ENCODE measurements at places on chromosomes 4 and X.

- no peak for DNase-seq
Observed at GRCh38 chr4:84481077-84481859, 17.8 kb downstream of the NKX6-1 start.

- DNase-seq: no peak
Observed at GRCh38 chrX:22093550-22093949, 61.4 kb downstream of the PHEX start.

DNA sequence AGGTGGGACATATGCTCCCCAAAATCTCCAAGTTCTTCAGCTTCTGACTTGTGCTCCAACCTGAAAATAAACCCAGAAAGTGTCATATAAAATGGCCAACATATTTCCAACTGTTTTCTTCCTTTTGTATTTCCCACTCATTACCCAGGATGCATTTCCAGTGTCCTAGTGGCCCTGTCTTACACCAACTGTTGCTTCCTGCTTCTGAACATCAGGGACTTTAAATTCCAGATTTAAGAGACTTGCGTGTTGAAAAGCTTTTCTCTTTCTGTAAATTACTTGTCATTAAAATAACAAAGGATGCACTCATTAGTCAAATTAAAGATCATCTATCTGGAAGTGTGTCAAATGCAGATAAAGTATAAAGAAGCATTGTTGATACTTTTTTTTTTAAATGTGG is 19.9 kb downstream of the MID1 start:
- no peak for DNase-seq

DNA sequence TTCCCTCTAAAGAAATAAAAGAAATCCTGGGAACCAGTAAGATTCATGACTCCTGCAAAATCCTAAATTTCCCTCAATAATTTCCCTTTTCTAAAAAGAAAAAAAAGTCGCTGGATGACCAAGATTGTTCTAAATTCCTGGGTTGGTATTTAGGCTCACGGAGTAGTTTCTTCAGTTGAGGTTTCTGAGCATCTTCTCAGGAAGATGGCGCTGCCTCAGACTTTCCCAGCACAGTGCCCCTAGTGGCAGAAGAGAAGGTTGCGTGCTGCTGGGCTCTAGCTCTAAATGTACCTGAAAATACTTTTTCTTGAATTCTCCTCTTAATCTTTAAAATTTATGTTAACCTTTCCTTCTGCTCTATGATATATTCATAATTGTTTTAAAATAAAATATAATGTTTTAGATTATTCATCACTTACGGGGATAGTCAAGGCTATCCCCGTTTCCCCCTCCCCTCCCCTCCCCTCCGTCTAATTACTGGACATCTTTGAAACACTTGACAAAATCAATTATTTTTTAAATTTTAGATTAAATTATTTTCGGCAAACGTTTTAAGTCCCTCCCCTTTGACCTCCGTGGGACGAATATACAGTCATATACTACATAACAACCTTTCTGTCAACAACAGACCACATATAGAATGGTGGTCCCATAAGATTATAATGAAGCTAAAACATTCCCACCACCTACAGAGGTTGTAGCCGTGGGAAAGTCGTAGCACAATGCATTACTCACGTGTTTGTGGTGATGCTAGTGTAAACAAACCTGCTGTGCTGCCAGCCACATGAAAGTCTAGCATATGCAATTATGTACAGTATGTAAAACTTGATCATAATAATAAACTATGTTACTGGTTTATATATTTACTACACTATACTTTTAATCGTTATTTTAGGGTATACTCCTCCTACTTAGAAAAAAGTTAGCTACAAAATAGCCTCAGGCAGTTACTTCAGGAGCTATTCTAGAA is 41.0 kb upstream of the GATB start:
- DNase-seq: peak; percentile 18

GRCh38 chr4:120685756-120686278 is 236.7 kb downstream of the PRDM5 start:
- DNase-seq: no peak

DNA sequence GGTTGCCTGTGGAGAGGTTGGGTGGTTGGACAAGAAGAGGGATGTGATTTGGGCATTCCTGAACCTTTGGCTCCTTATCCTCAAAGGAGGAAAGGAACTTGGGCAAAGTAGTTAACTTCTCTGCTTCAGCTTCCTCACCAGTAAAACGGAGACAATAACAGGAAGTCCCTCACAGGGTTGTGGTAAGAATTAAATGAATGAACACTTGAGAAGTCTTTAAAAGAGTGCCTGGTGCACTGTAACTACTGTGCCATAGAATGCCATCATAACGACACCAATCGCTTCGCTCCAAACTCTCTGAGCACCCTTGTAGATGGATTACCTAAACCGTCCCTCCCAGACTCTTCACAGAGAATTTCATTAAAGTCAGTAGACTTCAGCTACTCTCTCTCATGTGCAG is 10.5 kb downstream of the ZCCHC18 start:
- no peak for DNase-seq

- DNase-seq: no peak
Observed at GRCh38 chr4:56752985-56753384, 68.5 kb downstream of the SPINK2 start.

GRCh38 chr4:151408630-151409469 is at the start of gene FHIP1A:
Gene FHIP1A (plus strand): TSS chr4:151409176. CDS start chr4:151566260, 157,084 bp downstream.
- DNase-seq: peak; percentile 56

- no peak for DNase-seq
Observed at GRCh38 chrX:108439961-108440696, 491 bp downstream of the COL4A5 start.

- DNase-seq: no peak
Observed at GRCh38 chr4:120175272-120175671, 108.6 kb upstream of the MAD2L1 start.

DNA sequence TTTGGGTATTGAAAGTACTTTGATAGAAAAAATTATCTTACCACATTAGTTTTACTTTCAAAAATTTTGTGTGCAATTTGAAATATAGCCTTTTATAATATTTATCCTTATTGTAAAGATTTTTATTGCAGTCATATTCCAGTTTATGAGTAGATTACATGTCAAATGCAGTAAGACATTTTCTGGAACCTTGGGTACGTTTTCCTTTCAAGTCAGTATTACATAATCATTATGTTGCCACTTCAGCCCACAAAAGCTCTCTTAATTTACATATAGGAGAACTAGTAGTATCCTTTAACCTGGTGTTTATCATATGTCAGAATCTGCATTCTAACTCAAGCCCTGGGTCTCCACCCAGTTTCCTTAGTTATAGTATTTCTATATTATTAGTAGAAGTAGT is 98.5 kb downstream of the CENPC start:
- DNase-seq: no peak

- DNase-seq: no peak
Observed at GRCh38 chr4:98433691-98434090, 172.5 kb downstream of the RAP1GDS1 start.

DNA sequence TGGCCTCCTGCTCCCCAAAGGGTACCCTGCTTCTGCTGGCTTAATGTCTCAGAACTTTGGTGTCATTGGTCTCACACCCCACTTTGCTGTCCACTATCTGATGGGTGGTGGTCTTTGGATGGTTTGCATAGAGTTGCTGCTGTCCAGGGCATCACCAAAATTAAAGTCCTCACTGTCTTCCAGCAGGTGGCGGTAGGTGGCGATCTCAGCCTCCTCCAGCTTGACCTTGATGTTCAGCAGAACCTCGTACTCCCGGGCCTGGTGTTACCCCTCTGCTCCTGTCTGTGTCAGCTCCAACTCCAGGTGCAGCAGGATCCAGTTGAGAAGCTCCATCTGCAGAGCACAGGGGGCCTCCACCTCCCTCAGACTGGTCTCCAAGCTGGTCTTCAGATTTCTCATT is 1169.5 kb upstream of the PABPC4L start:
- DNase-seq: no peak

GRCh38 chrX:71254092-71254963 is at the start of gene ZMYM3:
Gene ZMYM3 (minus strand): TSS chrX:71254140. CDS start chrX:71253255, 885 bp downstream.
- peak; percentile 49 for DNase-seq

- DNase-seq: no peak
Observed at GRCh38 chr4:118284169-118284568, 68.6 kb downstream of the PRSS12 start.

- DNase-seq: no peak
Observed at GRCh38 chr4:16443504-16444088, 217.3 kb upstream of the TAPT1 start.

DNA sequence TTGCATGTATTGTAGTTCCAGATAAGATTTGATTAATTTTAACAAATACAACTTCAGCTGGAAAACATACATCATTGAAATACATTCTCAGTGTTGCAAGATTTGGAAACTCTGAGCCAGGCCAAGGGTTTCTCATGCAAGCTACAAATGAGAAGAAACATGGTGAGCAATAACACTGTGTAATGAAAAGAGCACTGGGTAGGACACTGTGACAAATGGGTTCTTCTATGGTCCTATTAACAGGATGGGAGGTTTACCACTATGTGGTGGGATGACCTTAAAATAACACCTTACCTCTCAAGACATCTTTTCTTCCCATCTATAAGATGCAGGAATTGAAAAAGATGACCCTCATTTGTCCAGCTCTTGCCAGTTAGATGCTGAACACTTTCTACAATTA is 19.6 kb upstream of the NDNF start:
- DNase-seq: no peak

DNA sequence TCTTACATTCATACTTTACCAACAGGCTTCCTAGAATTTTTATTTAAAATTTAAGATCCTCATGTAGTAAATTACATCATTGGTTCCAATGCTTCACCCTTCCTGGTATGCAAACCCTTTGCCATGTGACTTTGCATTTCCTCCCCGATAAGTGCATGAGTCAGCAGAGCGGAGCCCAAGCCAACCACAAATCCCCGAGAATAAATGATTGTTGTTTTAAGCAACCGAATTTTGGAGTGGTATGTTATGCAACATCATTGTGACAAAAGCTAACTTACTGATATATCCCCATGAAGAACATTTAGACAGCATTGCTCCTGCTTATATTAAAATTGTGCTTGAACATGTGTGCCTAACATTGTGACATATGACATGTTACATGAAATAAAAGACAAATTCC is 199.4 kb upstream of the DDX53 start:
- no peak for DNase-seq

- no peak for DNase-seq
Observed at GRCh38 chr4:151600432-151600831, 160.4 kb downstream of the GATB start.

DNA sequence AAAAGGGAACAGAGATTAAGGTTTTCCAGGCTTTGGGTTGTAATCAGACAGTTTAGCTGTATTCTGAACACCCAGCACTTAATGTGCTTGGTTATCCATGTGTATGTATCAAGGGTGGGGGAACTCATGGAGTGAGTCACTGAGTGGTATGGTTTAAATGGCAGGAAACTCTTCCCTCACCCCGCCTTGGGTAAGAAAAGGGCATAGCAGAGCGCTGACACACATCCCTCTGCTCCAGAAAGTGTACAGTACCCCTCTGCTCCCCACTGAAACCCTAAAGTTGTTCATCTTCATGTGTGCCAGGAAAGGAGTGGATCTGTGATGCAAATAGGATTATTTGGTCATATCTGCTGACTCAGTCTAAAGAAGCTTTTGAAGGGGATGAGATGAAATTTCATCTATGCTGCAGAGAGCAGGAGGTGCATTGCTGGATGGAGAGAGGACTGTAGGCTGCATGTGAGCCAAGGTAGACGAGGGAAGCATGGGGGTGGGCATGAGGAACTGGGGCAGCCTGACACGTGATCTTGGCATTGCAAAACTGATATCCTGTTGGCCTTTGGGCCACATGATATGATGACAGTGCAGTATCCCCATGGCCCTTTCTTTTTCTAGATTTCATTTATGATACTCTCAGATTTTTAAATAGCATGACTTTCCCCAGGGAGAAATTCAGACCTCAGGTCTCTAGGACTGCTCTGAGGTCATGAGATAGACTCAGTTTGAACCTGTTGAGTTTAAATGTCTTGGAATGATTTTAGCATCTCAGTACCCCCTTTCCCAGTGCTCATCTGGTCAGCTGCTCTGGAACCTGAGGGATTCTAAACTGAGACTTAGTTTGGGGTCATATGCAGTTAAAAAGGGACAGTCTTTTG is 84.8 kb downstream of the TMEM164 start:
- no peak for DNase-seq

DNA sequence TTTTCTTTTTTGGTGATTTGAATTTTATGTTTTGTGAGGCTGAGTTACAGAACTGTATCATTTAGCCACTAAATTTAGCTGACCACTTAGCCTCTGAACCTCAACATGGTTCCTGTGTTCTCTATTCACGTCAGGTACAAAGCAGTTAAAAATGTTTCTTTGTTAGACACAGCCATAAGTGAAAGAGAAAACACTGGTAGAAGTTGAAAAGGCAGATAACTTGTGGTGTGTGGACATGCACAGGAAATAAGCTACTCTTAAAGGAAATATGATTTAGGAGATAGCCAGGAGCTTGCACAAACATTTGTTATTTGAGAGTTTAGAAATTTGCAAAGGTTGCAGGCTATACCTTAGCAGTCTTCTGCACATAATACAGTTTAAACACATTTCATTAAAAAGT is 171.0 kb upstream of the RPS6KA3 start:
- DNase-seq: no peak

DNA sequence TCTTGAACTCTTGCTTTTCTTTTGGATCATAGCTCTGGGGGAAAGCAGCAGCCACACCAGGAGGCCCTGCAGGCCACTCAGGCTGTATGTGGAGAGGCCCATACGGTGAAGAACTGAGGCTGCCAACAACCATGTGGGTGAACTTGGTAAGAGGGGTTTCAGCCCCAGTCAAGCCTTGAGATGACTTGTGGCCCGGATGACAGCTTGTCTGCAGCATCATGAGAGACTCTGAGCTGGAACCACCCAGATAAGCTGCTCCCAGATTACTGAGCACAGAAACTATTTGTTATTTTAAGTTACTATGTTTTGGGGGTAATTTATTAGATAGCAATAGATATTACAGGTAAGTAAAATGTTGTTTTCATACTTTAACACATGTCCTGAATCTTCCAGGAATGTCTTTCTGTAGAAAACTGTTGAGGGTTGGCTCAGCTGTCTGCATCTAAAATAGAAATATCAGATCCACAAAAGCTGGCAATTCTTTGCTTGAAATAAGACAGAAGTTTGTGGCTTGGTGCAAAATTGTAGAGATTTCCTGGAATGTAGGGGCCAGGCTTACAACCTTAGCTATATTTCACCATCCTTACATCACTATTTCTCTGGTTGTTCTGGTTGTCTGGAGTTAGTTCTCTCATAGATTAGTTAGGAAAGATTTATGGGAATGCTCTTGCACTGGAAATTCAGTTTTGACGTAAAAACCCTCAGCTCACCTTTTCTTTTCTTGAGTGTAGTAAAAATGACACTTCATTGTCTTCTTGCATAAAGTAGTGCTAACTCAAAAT is 272.1 kb downstream of the RAPGEF2 start:
- no peak for DNase-seq

DNA sequence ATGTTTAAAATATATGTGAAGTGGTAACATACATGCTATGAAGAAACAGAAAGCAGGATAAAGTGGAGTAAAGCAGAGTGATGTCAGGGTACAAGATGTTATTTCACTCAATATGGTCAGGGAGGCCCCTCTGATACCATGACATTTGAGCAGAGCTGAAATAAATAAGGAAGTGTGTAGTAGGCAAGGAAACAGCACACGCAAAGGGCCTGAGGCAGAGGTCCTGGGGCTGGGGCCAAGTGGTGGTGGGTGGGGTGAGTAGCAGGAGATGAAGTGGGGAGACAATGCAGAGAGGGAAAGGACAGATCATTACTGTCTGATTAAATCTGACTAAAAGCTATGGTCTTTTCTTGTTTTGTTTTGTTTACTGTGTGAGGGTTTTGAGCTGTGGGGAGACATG is 61.1 kb downstream of the FAM13A start:
- no peak for DNase-seq

- no peak for DNase-seq
Observed at GRCh38 chrX:63929608-63930007, 144.6 kb upstream of the ARHGEF9 start.

All from stimulated activated CD8-positive, alpha-beta memory T cell treated with anti-CD3 and anti-CD28 coated beads, Interleukin-15, amount 100 ng/mL, for 24 hours (primary cell).